ENCODE measurements at places on chromosomes 5 and 9. TPM values are rescaled to one million over a fixed set of nuclear protein-coding genes. Genes with fewer than 3 reads are reported as not detected.

- no peak for ATAC-seq
Observed at GRCh38 chr5:160359816-160360215, 10.6 kb downstream of the C1QTNF2 start.

- no peak for ATAC-seq
Observed at GRCh38 chr5:146032911-146033310, 72.5 kb downstream of the PLAC8L1 start.

GRCh38 chr5:16457853-16458252 lies 7.7 kb downstream of the ZNF622 start:
- peak; percentile 66 for ATAC-seq

Gene DOK3
- total RNA-seq, result 5.6 TPM
